ENCODE measurements at places on chromosomes 11 and 22.

DNA sequence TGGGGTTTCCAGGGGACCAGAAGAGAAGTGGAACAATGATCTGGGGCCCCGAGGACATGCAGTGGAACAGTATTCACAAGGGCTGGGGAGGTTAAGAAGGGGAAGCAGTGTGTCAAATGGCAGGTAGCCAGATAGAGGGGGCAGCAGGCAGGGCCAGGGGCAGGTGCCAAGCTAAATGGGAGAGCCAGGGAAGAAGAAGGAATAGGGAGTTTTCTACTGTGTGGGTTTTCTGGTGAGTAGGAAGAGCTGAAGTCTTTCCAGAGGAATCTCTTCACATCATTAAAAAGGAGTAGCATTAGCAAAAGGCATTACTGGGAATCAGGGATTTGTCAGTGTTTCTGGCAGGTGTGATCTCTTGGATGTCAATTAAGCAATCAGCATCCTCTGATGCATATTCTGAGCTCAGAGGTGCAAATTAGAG is 55.8 kb downstream of the IRAG1 start:
- DNase-seq: no peak

GRCh38 chr11:120900643-120901042 is 123.3 kb upstream of the TBCEL start:
- no peak for DNase-seq

DNA sequence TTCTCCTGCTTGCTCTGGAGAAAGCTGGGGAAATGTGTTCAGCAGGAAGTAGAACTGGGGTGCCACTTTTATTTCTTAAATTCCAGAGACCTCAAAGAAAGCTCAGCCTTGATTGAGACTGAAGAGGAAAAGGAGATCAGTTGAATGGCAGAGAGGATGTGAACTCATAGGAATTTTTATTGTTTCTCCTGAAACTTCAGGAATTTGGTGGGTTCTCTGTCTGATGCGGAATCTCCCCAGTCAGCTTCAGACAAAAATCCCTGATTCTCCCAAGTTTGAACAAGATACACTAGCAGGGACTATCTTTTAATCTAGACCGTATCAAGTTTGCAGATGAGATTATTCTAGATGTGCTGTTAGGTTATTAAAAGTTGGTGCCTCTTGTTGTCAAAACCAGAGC is 23.0 kb downstream of the EHF start:
- no peak for DNase-seq

DNA sequence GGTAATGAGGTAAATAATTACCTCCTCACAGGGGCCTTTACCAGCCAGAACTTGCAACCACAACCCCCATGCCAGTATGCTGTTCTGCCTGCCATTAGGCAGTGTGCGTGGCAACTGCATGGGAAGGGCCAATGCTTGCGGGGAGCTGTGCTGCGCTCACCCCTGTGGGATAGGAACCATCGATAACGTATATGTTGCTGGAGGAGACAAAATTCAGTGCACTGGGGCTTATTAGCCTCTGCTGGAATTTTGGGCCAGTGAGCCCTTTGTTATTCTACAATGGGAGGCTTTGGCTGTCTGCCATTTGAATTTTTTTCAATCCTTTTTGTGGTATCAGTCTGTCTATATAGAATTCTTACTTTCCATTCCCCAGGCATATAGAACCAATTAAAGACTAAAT is 47.3 kb downstream of the PPP2R1B start:
- no peak for DNase-seq

DNA sequence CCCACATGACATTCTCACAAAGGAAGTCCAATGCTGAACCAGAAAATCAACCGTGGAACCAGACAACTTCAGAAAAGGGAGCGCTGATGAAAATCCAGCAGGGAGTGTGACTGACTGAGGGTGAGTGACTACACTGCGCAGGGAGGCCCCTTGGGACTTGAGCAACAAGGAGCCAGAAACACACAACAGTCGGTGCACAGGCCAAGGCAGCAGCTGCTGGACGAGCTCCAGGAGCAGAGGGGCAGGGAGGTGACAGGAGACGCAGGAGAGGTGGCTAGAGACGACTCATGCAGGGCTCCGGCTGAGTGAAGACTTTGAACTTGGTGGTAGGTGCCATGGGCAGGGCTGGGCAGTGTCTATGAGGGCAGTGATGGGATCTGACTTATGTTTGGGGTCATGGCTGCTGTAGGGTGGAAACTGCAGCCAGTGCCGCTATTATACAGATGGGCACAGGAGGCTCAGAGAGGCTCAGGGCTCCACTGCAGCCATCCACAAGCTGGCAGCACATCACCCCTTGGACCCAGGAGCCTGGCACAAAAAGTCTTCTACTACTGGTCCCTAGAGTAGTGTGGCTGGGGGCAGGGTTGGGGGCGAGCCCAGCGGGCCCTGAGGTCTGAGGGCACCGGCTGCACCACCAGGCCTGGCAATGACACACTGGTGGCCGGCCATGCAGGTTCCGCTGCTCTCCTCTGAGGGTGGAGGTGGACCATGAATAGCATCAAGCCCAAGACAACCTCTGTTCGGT is 10.3 kb upstream of the FADD start:
- DNase-seq: no peak

GRCh38 chr11:60389279-60389910 is 6.9 kb upstream of the MS4A14 start:
- DNase-seq: no peak

DNA sequence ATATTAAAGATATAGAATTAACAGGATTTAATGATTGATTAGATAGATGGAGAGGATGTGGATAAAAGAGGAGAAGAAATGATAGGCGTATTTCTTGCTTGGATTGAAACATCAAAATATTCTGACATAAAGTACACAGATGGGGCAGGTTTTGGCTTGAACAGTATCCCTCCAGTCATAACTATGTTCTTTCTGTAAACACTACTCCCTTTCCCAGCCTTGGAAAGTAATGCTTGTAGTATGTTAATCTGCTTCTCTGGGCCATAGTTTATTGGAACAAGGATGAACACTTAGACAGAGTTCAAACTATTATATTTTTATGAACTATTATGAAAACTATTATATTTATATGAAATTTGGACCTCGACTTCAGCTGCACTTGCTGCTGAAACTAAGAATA is 419.2 kb downstream of the AASDHPPT start:
- no peak for DNase-seq

- DNase-seq: no peak
These were observed 2.3 kb upstream of the TMEM45B start for GRCh38 chr11:129813231-129813791.

- no peak for DNase-seq
These were observed 59.5 kb downstream of the TRIM29 start for GRCh38 chr11:120078397-120078796.

GRCh38 chr11:96299155-96299888 is 43.7 kb downstream of the MAML2 start:
- no peak for DNase-seq

DNA sequence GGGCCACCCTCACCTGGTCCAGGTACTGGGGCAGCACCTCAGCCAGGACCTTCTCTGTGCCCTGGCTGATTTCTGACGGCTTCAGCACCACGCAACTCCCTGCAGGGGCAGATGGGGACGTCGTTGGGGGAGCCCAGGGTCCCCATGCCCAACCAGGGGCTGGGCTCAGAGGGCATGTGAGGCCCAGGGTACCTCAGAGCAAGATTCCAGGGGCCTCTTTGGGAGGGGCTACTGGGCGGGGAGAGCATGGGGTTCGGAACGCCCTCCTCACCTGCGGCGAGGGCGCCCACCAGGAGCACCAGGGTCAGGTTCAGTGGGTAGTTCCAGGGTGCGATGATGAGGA is 8.1 kb downstream of the ALDH3B2 start:
- no peak for DNase-seq

DNA sequence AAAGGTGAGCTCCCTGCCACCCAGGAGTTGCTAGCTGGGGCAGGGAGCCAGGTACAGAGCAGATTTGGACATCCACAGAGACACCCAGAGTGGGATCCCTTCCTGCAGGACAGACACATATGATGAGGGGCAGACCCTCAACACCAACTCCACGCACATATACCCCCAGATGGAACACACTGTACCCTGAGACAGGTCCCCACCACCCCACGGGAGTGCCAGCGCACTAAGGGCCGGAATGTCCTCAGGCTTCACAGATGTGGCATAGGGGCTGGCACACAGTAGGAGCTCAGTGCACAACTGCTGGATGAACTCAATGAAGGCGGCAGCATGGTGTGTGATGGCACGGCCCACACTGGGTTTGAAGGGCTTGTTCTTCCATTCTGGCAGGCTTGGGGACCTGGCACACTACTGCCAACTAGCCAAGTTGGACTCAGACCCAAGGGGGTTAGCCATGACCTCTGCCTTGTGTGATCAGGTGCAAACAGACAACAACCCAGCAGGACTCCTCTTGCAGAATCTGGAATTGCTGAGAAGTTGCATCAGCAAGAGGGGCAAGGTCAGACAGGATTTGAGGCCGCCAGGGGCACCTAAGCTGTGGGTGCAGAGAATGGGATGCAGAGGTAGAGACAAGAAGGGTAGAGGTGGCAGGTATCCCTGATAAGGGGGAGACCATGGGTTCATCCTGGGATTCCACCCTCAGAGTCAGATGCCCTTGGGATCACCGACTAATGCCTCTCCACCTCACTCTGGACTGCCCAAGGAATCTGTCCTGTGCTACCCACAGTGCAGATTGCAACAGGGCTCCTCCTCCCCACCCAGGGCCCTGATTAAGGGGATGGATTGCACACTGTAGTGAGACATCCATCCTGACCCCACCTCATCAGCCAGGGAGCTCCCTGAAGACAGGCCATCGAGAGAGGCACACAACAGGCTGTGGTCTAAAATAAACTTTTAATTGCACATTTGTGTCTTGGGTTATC is 2.4 kb downstream of the C22orf15 start:
- no peak for DNase-seq

DNA sequence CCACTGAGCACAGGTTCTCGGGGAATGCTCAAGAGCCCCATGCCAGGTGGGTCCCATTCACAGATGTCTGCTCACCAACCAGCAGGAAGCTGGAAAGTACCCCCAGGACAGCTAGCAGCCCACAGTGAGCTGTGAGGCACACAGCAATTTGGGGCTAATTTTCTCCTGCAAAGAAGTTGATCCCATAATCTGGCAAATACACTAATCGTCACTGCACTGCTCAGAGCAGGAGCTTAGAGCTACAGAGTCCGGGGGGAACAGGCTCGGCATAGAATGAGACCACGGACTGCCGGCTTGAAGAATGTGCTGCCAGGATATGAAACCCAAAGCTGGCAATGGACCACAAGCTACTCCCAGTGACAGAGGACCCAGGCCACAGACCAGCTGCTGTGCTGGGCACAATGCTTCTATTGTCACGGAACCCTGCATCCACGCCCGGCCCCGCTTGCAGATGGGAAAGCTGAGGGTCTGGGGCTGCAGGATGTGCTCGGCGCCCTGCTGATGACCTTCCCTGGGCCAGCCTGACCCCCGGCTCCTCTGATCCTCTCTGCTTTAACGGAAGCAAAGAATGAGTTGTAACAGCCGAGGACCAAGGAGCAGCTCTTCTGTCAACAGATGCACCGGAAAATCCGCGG is 239.7 kb downstream of the CTTN start:
- DNase-seq: no peak

Data from H54 (cell line).